Stimulated activated CD8-positive, alpha-beta memory T cell treated with anti-CD3 and anti-CD28 coated beads, Interleukin-4, amount 100 ng/mL, for 1 hour (primary cell): ENCODE measurements at places on chromosomes 6 and 20.

GRCh38 chr6:110590821-110591351, 114.5 kb upstream of the SLC22A16 start:
- no peak for DNase-seq

GRCh38 chr6:84227044-84227433, 404 bp downstream of the CEP162 start:
- no peak for DNase-seq

DNA sequence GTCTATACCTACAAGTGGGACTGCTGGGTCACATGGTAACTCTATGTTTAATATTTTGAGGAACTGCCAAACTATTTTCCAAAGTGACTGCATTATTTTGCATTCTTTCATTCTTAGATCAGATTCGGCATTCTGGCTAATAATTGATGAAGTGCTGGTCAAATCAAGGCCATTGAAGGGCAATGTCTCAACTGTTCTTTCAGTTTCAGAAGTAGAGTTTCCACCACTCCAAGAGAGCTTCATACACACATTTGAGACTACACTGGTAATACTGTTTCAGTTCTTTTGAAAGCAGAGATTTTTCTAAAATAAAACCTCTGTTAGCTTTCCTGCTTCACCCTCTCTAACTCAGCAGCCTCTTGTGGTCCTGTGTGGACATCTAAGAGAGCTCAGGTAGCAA, 154.5 kb downstream of the CFAP61 start:
- DNase-seq: no peak

GRCh38 chr20:17580895-17581294, 11.0 kb downstream of the DSTN start:
- DNase-seq: no peak

DNA sequence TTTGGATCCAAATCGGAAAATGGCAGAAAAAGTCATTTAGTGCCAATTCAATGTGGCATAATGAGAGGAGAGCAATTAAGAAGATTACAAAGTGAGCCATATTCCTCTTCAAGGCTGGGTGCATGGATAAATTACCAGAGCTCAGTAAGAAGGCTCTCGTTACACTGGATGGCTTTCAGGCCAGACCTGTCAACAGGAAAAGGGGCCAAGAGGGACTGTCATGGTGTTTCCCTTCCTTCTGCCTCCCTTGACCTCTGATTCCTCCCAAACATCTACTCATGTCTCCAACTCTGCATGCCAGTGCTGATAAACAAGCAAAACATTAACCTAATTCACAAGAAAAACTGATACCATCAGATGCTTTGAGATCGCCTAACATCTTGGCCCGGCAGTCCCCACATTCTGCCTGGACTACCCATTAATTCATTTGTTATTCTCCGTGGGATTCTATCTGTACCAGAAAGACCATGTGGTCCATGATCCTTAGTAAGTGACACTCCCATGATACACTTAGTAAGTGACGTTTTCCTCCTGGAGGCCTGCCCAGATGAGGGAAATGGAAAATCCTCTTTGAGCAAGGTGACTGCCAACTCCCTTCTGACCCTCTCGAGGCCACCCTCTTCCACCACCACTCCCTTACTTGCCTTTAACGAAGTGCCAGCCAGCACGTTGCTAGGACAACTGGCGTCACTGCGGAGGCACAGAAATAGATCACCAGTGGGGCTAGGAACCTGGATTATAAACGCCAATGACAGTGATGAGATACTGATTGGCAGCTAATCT, 239.2 kb downstream of the GMPR start:
- no peak for DNase-seq

DNA sequence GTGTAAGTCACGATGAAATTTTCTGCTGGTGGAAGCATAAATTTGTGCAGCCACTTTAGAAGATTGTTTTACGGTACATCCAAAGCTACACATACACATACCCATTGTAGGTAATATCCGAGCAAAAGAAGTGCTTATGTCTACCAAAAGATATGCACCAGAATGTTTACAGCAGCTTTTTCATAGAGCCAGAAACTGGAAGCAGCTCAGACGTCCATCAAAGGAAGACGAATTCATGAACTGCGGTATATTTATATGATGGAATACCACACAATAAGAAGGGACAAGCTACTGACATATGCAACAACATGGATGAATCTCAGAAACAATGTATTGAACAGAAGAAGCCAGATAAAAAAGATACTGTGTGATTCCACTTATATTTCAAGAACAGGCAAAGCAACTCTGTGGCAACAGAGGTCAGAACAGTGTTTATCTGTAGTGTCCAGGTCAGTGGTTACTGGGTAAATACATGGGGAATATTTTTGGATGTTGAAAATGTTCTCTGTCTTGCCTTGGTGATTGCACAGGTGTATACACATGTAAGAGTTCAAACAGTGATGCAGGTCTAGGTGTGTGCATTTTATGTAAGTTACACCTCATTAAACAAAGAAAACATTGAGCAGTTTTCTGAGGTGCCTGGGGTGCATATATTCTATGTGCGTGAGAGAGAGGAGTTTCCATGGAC, 51.9 kb upstream of the EXOC2 start:
- DNase-seq: no peak

- DNase-seq: no peak
These were observed 11.6 kb upstream of the HLA-G start for GRCh38 chr6:29816030-29816429.

GRCh38 chr6:111154981-111155380, 67.7 kb downstream of the SLC16A10 start:
- DNase-seq: no peak

DNA sequence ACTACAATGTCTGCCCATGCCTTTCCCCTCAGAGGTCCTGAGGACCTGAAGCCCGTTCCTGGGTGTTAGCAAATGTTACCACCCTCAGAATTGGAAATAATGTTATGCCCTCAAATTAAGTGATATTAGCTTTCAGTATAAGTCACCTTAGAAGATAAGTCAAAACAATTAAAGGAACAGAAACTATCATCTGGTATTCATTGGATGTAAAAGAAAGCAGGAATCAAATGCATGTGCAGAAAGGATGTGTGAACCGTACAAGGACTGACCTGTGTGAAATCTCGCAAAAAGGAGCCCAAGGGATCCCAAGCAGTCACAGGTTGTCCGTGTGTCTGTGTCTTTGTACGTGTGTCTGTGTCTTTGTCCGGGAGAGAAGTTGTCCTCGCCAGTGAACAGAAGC, 51.6 kb upstream of the TAB2 start:
- DNase-seq: no peak

GRCh38 chr6:168885751-168886742, 367.6 kb downstream of the THBS2 start:
- no peak for DNase-seq
